ENCODE measurements at places on chromosomes 16 and 17. TPM values are rescaled to one million over a fixed set of nuclear protein-coding genes. Genes with fewer than 3 reads are reported as not detected.

GP1BA gene
- not detected for total RNA-seq

TGFB1I1 gene
- 1.5 TPM for total RNA-seq

VKORC1 gene
- 80.4 TPM for total RNA-seq

MILR1 gene
- total RNA-seq: 1.2 TPM

CAMKK1 gene
- 4.7 TPM for total RNA-seq

Data from activated naive CD8-positive, alpha-beta T cell treated with anti-CD3 and anti-CD28 coated beads, Interleukin-2, amount 10 ng/mL, durations not matched to agents 7 days and 5 days (primary cell).